ENCODE measurements at places on chromosomes 1 and 21. TPM values are rescaled to one million over a fixed set of nuclear protein-coding genes. Genes with fewer than 3 reads are reported as not detected.

CYP4A11 gene
- total RNA-seq: not detected

FAM167B gene
- not detected for total RNA-seq

SHISA4 gene
- total RNA-seq: 0.63 TPM

WNT9A gene
- under 0.01 TPM for total RNA-seq

KCNJ9 gene
- total RNA-seq: not detected

GORAB gene
- 30.1 TPM for total RNA-seq

S100A6 gene
- 283 TPM for total RNA-seq

SAMSN1 gene
- total RNA-seq: 149 TPM

KRTAP12-2 gene
- total RNA-seq: not detected

CR1 gene
- total RNA-seq: 29.1 TPM

KCNK1 gene
- total RNA-seq: 0.10 TPM

LCE1D gene
- total RNA-seq: not detected

ARHGAP30 gene
- total RNA-seq: 60.3 TPM

GTF2B gene
- total RNA-seq: 174 TPM

TCHH gene
- total RNA-seq: not detected

HENMT1 gene
- total RNA-seq: 6.3 TPM

NTMT2 gene
- not detected for total RNA-seq

PAFAH2 gene
- 5.8 TPM for total RNA-seq

OPRD1 gene
- not detected for total RNA-seq

OR2AK2 gene
- 0.10 TPM for total RNA-seq

HIVEP3 gene
- 3.9 TPM for total RNA-seq

FCRL2 gene
- 4.0 TPM for total RNA-seq

LYSMD1 gene
- 1.3 TPM for total RNA-seq

SPRR2F gene
- total RNA-seq: not detected

IGSF9 gene
- not detected for total RNA-seq

GUCA2B gene
- total RNA-seq: not detected

LCE3E gene
- total RNA-seq: not detected

RPL11 gene
- 2,123 TPM for total RNA-seq

GPR52 gene
- total RNA-seq: 4.5 TPM

KCNT2 gene
- 0.21 TPM for total RNA-seq

INTS3 gene
- 11.6 TPM for total RNA-seq

AGT gene
- not detected for total RNA-seq

NBPF9 gene
- 24.5 TPM for total RNA-seq

HOOK1 gene
- total RNA-seq: 8.8 TPM

LCE2C gene
- total RNA-seq: not detected

CD5L gene
- not detected for total RNA-seq

GPR89B gene
- total RNA-seq: 22.4 TPM

TCEA3 gene
- total RNA-seq: 19.2 TPM

PTCH2 gene
- 0.52 TPM for total RNA-seq

MDM4 gene
- 169 TPM for total RNA-seq

EVI5 gene
- total RNA-seq: 16.9 TPM

VHLL gene
- total RNA-seq: not detected
